Activated CD8-positive, alpha-beta memory T cell treated with anti-CD3 and anti-CD28 coated beads for 1 hour (primary cell): ENCODE measurements at places on chromosomes 5 and 9.

GRCh38 chr5:157690690-157691433, 19.5 kb downstream of the C5orf52 start:
- no peak for DNase-seq

- DNase-seq, result peak; percentile 73
These were observed 665 bp downstream of the TCF7 start for GRCh38 chr5:134114886-134115805.

GRCh38 chr9:71984403-71984802, 73.0 kb downstream of the C9orf85 start:
- DNase-seq, result no peak

GRCh38 chr9:126125577-126125976, 201.1 kb upstream of the MVB12B start:
- no peak for DNase-seq

- no peak for DNase-seq
These were observed 23.2 kb downstream of the TPPP start for GRCh38 chr5:669842-670395.

DNA sequence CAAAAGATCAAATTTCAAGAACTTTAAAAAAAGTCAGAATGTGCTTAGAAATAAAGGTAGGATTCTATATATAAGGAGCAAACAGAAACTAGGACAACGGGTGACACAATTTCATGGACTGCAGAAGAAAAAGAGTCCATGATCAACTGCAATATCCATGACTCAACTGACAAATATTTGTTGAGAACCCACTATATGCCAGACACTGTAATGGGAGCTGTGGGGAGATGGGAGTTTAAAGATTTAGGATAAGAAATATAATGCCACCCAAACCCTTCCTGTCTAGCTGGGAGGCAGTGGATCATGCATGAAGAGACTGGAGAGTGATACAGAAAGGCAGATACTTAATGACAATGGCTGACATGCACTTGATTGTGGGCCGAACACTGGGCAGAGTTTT, 27.6 kb upstream of the CCDC112 start:
- DNase-seq, result no peak

DNA sequence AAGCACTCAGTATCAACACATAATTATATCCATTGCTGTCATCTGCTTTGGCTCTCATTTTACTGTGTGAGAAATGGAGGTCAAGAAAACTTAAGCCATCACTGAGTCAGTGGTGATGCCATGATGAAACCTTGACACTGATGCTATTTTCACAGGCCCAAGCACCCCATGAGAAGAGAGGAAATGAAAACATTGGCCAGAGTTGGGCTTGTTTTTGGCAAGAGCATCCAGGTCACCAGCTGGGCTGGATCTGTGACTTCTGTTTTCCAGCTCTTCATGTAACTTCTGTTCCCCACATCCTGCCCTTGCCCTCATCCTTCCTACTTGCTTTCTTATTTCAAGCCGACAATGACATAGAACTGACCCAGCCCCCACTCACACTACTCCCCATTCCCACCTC, 10.0 kb downstream of the LCP2 start:
- DNase-seq, result no peak

- no peak for DNase-seq
These were observed 60.2 kb downstream of the TSTD2 start for GRCh38 chr9:97572892-97573365.

- no peak for DNase-seq
These were observed 195.9 kb upstream of the TRIM32 start for GRCh38 chr9:116491219-116491618.

DNA sequence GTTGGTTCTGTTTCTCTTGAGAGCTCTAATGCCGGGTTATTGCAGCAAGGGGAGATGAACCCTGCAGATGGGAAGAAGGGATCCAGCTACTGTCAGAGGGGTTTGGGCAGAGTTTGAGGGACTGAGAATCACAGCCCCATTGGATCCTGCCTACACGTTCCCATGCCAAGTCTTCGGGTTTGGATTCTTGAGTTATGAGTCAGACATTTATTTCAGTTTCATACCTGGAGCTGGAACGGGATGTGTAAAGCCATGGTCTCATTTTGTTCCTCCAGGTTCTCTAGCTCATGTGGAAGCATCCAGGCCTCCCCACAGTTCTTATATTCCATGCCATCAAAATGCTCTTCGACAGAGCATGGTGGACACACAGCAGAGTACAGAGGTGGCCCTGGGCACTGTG, 275.4 kb upstream of the IRX4 start:
- DNase-seq, result no peak

DNA sequence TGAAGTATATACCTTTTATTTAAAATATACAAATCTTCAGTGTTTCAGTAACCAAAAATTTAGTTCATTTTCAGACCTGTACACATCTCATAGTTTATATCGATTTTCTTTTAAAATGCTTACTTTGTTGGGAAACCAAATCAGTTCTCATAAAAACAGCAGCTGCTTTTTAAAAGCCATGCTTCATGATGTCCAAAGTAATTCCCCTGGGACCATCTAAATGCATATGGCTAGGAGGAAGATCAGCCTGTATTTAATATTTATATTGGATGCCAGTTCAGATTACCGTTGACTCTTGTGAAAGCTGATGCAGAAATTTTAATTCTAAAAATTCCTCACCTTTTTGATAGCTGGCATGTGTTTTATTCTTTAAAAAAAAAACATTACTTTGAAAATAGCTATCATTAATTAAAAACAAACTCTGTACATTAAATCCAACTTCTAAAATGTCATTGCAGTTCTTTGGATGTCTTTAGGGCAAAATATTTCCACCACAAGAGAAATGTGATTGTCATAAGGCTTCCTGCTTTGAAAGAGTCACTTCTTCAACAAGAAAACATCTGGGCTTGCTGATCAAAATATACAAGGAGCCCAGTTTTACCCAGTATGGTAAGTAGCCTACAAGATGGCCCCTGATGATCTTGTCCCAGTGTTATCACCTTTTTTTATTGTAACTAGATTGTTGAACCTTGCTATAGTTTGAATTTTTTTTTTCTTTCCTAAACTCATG, 1242.9 kb upstream of the CDH6 start:
- no peak for DNase-seq

DNA sequence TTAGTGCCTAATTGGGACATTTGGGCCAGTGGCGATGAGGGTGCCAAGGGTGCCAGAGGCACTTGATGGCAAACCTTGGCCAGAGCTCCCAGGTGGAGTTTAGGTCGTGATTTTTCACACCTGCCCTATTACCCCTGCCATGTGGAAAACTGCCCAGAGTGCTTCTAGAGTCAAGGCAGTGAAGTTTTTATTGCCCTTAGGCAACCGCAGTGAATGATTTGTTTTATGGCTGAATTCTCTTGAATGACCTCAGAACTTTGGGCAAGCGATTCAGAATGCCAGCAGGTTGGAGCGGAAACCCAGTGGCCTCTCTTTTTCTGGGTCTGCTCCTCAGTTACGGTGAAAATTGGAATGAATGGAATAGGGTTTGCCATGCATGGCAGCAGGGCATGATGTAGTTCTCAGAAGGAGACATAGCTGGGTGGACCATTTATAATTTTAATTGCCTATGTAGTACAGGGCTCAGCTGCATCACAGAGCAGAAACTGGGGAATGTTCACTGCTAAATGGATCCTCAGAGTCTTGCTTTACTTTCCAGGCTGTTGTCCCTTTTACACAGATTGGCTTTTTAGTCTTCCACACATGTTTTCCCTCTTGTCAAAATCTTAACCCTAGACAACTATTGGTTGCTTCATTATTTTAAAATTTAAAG, 820.0 kb upstream of the SEMA6A start:
- no peak for DNase-seq
